ENCODE measurements at places on chromosomes 13 and 19.
A peak's percentile ranks its signal among the peaks of the same experiment; 100 is the strongest.

DNA sequence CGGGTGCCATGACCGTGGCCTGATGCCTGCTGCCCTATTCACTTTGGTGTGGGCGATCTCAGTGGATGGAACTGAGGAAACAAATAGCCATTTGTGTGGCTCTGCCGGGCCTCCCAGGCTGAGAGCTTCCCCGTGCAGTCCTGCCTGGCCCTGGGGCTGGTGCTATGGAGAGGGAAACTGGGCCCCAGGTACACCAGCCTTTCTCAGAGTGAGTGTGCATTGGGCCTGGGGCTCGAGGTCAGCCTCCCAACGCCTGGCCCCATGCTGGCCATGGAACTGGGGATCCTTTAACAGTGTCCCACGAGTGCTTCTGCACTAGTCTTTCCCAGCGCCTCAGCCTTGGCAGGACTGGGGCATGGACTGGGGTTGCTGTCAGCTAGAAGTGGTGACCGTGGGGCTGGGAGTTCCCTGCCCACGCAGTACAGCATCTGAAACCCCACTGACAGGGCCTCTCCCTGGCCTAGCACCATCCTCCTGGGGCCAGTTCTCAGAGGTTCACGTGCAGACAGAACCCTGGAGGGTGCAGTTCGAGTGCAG is 10.5 kb downstream of the PLEKHF1 start:
- peak; percentile 5 for DNase-seq

- DNase-seq: no peak
Measured at GRCh38 chr19:34669305-34669704, 7.7 kb downstream of the SCGB2B2 start.

GRCh38 chr13:114264886-114265611 is 16.4 kb upstream of the UPF3A start:
- DNase-seq: no peak

DNA sequence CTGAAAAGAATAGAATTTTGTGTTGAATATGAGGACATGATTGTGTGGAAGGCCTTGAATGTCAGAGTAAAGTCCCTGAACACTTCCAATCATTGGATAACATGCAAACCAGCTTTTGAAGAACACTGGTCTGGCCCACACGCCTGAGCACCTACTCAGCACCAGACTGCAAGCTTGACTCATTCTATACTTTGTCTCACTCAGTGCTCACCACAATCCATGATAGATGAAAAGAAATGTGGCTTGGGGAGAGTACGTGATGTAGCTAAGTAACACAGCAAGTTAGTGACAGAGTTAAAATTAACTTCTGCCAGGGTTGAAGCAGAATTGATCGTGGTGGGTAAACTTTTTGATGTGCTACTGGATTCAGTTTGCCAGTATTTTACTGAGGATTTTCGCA is 12.0 kb downstream of the DLEU7 start:
- no peak for DNase-seq

- DNase-seq: no peak
Measured at GRCh38 chr19:6767357-6768235, at the start of gene SH2D3A. Gene SH2D3A (minus strand): TSS chr19:6767435. CDS start chr19:6763748, 3,687 bp downstream.

DNA sequence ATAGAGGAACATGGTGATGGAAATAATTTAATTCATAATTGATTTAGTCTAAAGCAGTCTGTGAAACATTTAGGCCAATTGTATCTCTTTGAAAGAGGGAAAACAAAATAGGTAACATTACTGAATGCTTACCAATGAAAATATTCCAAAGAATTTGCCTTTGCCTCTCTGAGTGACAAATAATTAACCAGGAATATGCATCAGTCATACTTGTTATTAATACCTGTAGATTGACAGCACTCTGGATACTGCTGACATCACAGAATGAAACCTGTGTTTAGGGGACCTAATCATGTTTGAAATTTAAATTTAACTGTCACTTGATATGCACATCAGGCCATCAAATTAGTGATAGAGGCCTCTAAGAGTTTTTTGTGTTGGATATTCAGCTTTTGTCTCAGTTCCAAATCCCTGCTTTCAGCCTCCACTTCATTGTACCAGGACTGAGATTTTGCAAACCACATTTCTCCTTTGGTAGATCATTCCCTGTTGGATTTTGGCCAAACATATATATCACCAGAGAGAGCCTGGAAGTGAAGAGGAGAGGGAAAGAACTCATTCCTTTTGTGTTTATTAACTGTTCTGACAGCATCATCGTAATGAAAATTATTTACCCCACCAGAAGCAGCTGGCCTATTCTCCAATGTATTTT is 64.8 kb upstream of the KLHL1 start:
- no peak for DNase-seq

GRCh38 chr13:39016787-39017186 is 21.1 kb downstream of the PROSER1 start:
- DNase-seq: no peak

- DNase-seq: no peak
Measured at GRCh38 chr13:34611671-34612070, 330.4 kb upstream of the NBEA start.

DNA sequence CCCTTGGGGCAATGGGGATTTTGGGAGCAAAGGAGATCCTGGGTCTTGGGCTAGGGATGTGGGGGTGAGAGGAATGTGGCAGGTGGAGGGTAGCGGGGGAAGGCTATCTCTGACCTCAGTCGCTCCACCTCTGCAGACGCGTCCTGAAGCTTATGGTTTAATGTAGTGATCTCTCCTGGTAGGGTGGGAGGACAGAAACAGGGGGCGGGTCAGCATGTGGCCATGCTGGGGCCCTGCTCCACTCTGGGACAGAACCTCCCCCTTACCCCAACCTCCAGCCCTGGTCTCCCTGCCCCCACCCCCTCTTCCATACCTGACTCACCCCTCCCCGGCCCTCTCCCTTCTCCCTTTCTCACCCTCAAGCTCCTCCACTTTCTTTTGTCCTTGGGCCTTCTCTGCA is 1.4 kb downstream of the BST2 start:
- DNase-seq: no peak

- DNase-seq: no peak
Measured at GRCh38 chr13:80577926-80578670, 237.2 kb upstream of the SPRY2 start.

DNA sequence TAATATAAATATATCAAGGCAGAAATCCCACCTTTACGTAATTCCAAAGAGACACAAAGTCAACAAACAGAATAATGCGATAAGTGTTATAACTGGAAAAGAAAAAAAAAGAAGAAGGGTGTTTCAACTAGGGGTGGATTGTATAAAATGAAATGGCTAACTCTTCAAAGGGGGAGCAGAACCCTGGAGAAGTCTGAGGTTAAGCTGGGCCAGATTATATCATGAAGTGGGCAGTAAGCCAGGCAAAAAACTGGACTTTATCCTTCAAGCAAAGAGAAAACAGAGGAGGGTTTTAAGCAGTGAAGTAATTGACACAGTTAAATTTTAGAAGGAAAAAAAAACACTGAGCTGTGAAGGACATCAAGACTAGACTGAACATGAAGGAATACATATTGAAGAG is 41.9 kb downstream of the TBC1D4 start:
- no peak for DNase-seq

GRCh38 chr19:4229179-4229931 is at the start of gene EBI3:
Gene EBI3 (plus strand): TSS chr19:4229523. CDS start chr19:4229551, 28 bp downstream.
- DNase-seq: no peak

DNA sequence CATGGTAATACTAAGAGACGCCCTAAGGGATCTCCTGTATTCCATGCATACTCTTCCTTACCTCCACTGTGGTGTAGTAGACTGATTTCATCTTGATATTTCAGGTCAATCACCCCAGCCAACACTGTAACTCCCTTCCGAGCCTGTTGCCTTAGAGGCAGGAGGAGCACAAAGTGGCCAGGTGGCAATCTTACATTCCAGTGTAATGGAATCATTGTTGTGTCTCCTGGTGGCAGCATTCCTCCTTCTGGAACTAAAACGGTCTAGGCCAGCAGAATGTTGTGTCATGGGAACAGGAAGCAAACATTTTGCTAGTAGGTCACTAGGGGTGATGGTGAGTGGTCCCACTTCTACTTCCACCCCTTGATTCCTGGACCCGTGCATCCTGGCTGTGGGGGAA is 405.7 kb upstream of the SLC10A2 start:
- DNase-seq: no peak

DNA sequence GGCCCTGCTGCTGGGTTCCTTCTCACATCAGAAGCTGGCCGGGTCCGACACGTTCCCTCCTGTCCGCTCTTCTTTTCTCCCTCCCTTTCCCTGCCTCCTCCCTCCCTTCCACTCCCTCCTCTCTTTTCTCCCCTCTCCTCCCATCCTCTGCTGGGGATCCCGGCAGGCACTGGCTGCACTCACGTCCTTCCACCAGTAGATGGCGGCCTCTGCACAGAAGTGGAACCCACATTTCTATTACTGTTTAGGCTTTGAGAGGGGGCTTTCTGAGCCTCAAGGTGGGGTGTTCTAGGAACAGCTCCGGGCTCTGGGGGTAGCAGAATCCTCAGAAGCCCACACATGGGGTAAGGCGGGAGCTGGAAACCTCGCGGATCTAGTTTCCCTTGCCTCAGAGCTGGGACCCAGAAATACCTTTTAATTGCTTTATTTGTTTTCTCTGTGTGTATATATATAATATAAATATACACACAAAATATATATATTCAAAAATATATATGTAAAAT is 294.2 kb downstream of the ZNF536 start:
- no peak for DNase-seq

- no peak for DNase-seq
Measured at GRCh38 chr19:50753879-50754278, 16.4 kb upstream of the GPR32 start.

- DNase-seq: peak; percentile 32
Measured at GRCh38 chr19:44643605-44644401, at the start of gene PVR. Gene PVR (plus strand): TSS chr19:44643910. CDS start chr19:44644097, 187 bp downstream.

GRCh38 chr13:52707375-52707774 is 32.2 kb downstream of the CNMD start:
- no peak for DNase-seq

DNA sequence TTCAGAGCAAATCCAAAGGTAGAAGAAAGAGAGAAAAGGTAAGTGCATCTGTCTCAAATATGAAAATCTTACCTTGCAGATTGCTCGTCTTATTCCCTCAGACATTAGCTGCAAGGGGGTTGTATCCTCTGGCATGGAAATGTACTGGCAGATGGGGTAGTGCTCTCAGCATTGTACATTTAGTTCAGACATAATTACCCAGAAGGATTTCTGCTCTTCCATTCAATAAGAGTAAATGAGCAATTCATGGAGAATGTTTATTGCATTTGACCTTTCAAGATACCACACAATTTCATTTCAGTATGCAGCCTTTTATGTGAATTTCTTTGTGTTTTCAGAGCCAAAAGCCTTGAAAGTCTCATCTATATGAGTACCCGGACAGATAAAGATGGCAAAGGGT is 63.8 kb downstream of the SCEL start:
- DNase-seq: no peak

DNA sequence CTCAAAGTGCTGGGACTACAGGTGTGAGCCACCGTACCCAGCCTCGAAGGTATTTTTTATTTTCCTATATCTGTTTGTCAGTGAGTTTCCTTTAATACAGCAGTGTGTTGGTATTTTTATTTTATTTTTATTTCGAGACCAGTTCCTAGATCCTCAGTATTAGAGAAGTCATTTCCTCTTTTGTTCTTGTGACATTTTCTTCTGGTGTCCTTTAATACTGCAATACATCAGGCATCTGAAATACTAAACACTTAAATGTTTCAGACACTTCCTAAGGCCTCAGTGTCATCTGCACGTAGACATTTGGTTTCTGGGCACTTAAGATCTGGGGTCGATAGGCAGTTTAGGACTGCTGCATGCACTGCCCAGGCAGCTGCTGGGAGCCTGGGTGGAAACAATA is 22.5 kb downstream of the GATAD2A start:
- DNase-seq: no peak

DNA sequence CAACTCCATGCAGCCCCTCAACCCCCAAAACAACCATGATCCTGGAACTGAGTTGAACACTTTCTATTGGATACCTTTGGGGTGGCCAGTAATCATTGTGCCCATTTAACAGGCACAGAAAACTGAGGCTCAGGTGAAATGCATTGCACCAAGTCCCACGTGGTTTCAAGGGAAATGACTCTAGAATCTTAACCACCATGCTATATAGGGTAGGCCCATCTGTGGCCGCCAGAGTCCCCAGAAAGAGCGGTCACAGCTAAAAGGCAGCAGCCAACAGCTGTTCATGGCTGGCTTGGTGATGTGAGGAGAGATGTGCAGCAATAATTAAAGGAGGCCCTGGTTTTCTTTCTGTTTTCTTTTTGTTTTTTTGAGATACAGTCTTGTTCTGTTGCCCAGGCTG is 2.6 kb downstream of the CNN1 start:
- DNase-seq: no peak

DNA sequence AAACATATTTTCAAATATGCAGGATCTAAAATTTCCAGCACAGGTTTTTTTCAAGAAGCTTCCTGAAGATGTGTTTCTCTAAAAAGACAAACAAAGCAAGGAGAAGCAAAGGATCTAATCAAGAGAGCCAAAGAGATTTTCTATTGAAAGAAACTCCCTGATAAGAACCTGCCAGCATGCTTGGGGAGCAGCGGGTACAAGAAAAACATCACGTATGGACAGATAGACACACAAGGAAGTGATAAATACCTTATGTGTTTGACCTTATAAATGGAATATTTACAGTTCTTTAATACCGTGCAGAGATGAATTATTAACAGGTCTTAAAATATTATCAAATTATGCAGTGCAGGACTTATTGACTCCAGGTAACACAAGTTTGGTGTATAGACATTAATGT is 562.1 kb downstream of the DACH1 start:
- DNase-seq: no peak

- DNase-seq: no peak
Measured at GRCh38 chr19:16002406-16003384, 53.9 kb downstream of the OR10H4 start.

- no peak for DNase-seq
Measured at GRCh38 chr19:34075661-34076091, 96.6 kb upstream of the LSM14A start.

DNA sequence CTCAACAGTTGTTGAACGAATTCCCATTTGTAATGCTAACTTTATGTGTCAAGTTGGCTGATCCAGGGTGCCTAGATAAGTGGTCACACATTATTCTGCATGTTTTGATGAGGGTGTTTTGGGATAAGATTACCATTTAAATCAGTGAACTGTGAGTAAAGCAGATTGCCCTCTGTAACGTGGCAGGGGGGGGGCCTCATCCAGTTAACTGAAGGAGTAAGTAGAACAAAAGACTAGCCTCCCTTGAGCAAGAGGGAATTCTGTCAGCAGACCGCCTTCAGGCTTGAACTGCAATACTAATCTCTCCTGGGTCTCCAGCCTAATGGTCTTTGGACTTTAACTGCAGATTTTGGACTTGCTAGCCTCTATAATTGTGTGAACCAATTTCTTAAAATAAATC is 4.2 kb upstream of the TEX30 start:
- no peak for DNase-seq

All from omental fat pad (tissue), 4 donors.